Temporal lobe (tissue), 4 donors: ENCODE measurements at places on chromosomes 5 and 9. TPM values are rescaled to one million over a fixed set of nuclear protein-coding genes. Genes with fewer than 3 reads are reported as not detected.

Gene HTR4
- total RNA-seq, result 0.49 TPM

Gene TNFSF15
- under 0.01 TPM for total RNA-seq

Gene LNPEP
- 57.3 TPM for total RNA-seq

Gene FBP2
- not detected for total RNA-seq

Gene ZNF483
- total RNA-seq, result 28.8 TPM

Gene IL9
- total RNA-seq, result not detected
